ENCODE measurements at places on chromosomes 16 and 17.
A peak's percentile ranks its signal among the peaks of the same experiment; 100 is the strongest.

- no peak for DNase-seq
Measured at GRCh38 chr17:27960183-27960849, 67.2 kb upstream of the LYRM9 start.

- DNase-seq: no peak
Measured at GRCh38 chr17:57107498-57108101, 22.6 kb downstream of the AKAP1 start.

GRCh38 chr17:42584880-42585279 lies 7.4 kb upstream of the PSMC3IP start:
- no peak for DNase-seq

DNA sequence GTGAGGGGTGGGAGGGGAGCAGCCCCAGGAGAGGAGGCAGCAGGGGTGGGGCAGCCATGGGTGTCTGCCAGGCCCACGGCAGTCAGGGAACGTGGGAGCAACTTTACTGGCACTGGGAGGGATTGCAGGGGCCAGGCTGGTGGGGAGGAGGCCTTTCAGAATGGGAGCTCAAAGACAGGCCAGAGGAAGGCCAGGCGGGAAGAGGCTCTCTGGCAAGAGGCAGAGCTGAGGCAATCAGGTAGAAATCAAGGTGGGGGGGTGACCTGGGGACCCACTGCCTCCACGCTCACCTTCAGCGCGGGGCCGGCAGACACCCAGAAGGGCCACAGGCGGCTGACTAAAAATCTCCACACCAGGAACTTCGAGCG lies 11.9 kb upstream of the GSE1 start:
- DNase-seq: no peak

GRCh38 chr16:63998-64913 lies 8.2 kb downstream of the RHBDF1 start:
- DNase-seq: no peak

DNA sequence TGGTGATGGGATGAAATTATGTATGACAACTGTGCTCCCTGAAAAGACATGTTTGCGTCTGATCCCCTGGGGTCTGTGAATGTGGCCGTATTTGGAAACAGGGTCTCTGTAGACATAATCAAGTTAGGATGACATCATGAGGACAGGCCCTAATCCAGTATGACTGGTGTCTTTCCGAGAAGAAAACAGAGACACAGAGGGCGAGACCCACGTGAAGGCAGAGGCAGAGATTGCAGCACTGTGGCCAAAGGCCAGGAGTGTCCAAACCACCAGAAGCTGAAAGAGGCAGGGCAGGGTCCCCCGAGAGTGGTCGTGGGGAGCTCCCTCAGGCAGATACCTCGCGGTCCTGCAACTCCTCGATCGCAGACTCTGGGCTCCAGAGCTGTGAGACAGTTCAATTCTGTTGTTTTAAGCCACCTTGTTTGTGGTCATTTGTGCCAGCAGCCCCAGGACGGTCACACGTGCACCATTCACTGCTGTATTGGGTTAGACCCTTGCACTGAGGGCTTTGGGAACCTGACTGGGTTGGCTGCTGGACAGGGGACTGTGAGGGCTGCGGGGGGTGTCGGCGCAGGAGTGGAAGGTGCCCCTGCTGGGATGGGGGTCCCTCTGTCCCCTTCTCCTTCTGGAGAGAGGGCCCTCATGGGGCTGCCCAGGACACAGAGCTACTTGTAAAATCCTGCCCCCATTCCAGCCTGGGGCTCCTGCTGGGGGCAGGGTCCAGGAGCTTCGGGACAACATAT lies 27.7 kb downstream of the METRNL start:
- DNase-seq: no peak

GRCh38 chr17:50055426-50056216 lies at the start of gene ITGA3:
ITGA3 (plus strand) TSS chr17:50056110; CDS start chr17:50056440, 330 bp downstream.
- peak; percentile 21 for DNase-seq

GRCh38 chr16:28534542-28535373 lies 4.0 kb downstream of the NUPR1 start:
- DNase-seq: no peak

DNA sequence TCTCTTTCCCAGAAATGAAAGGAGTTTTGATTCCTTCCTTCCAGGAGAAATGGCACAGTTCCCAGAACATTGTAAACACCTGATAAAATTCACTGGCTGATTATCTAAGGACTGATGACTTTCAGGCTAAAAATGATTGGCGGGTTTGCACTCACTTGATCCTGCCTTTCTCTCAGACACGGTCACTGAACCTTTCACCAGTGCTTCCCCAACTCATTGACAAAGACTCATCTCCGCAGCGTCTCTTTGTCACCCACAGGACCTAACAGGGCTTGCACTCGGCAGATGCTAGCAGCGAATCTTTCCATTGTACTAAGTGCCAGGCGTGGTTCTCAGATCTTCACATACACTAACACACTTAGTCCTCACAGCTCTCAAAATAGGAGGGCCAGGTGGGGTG lies 7.3 kb upstream of the DHRS7C start:
- no peak for DNase-seq

- DNase-seq: no peak
Measured at GRCh38 chr16:67641779-67642708, 2.9 kb upstream of the CARMIL2 start.

DNA sequence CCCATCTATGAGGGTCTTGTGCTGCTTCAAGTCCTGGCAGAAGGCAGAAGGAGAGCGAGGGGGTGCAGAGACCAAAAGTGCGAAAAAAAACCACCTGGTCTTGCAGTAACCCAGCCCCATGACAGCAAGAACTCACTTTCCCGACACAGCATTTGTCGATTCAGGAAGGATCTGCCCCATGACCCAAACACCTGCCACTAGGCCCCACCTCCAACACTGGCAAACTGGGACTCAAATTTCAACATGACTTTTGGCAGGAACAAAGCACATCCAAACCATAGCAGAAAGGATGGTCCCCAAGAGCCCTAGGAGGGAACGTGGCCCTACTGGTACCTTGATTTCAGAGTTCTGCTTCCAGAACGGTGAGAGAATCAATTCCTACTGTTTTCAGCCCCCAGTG lies 34.7 kb upstream of the KLHDC4 start:
- DNase-seq: no peak

- no peak for DNase-seq
Measured at GRCh38 chr17:75273977-75274708, 3.1 kb upstream of the MIF4GD start.

DNA sequence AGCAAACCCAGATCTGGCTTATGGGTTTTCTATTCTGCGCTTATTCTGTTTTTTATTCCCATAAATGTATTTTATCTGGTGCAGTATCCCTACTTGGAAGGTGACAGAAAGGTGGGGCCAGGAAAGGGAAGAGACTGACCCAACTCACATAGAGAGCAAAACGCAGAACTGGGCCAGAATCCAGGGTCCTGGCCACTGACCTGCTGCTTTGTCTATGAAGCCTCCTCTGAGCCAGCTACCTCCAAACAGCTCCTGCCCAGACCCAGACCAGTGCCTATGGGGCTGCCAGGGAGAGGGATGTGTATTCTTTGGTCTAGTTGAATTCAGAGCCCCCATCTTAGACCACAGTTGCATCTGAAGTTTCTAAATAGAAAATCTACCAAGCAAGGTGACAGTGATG lies 36.4 kb upstream of the CES5A start:
- DNase-seq: no peak
